NCI-H524 treated with DMSO at 0.1 percent for 48 hours (cell line): ENCODE measurements at places on chromosomes 12 and 14.

GRCh38 chr12:111354511-111354910, 14.4 kb downstream of the PHETA1 start:
- DNase-seq: no peak

DNA sequence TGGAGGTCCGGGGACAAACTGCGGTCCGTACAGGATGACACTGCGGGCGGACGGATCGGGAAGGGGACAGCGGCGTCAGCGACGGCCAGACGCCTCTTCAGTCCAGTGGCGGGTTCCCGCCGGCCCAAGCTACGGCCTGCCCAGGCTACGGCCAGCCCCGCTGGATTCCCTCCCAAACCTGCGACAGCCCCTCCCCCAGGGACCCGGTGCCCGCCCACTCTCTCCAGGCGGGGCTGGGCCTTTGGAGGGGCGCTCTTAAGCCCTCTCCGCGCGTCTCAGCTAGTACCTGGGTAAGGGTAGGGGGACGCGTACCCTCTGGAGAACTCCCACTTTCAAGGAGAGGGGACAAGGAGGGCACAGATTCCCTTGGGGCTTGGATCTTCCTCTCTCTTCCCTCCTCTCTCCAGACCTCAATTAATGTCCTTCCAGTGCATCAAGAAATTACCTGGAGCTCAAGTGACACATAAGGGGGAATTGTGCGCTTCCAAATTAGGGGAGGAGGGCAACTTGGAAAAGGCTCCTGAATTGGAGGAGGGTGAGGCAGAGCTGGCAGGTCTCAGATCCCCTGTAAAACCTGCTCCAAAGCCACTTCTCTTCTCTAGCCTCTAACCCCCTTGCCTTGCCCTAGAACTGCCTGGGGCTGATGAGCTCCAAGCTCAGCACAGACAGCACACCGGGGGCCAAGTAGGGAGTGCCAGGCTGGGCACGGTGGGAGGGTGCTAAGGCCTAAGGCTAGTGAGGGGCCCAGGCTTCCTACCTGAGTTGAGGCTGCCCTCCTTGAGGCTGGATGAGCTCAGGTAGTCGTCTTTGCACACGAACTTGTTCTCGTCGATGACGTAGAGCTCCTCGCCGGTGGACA, 3.1 kb downstream of the LHX5 start:
- DNase-seq: no peak

- DNase-seq: no peak
Observed at GRCh38 chr14:95507174-95507573, 9.3 kb downstream of the SYNE3 start.

DNA sequence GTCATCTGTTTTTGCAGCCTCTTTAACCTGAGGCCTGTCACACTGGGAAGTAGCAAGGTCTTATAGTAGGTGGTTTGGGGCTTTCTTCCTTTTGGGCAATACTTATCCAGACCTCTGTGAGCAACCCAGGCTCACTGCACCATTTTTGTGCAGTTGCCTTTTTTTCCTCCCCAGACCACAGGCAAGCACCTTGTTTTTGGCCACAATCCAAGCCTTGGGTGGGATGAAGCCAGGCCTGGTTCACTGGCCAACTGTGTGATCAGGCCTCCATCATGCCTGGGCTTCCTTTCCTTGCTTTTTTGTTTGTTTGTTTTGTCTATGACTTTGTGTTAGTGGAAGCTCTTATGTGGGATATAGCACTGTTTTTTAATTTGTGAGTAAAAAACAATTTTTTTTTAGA, 71.7 kb downstream of the DNAH10 start:
- no peak for DNase-seq

- DNase-seq: no peak
Observed at GRCh38 chr14:102749393-102750305, 27.6 kb upstream of the TRAF3 start.

GRCh38 chr12:27319409-27319808, 13.2 kb upstream of the BMAL2 start:
- no peak for DNase-seq

GRCh38 chr14:96204151-96205058, at the start of gene BDKRB2:
Gene BDKRB2 (plus strand): TSS chr14:96204839. CDS start chr14:96237108, 32,269 bp downstream.
- DNase-seq: peak; percentile 84

- DNase-seq: no peak
Observed at GRCh38 chr14:101598159-101598558, 36.9 kb downstream of the DIO3 start.

DNA sequence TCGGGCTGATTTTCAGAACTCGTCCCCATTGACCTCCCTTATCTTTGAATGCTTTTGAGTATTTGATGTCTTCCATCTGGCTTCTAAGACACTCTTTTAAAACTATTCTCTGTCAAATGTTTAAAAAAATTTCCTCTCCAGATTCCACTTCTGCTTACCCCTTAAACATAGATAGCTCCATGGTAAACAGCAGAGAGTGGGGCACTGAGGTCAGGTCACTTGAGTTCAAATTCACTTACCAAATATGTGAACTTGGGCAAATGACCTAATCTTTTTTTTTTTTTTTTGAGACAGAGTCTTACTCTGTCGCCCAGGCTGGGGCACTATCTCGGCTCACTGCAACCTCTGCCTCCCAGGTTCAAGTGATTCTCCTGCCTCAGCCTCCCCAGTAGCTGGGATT, 126.8 kb upstream of the CPSF6 start:
- DNase-seq: no peak

DNA sequence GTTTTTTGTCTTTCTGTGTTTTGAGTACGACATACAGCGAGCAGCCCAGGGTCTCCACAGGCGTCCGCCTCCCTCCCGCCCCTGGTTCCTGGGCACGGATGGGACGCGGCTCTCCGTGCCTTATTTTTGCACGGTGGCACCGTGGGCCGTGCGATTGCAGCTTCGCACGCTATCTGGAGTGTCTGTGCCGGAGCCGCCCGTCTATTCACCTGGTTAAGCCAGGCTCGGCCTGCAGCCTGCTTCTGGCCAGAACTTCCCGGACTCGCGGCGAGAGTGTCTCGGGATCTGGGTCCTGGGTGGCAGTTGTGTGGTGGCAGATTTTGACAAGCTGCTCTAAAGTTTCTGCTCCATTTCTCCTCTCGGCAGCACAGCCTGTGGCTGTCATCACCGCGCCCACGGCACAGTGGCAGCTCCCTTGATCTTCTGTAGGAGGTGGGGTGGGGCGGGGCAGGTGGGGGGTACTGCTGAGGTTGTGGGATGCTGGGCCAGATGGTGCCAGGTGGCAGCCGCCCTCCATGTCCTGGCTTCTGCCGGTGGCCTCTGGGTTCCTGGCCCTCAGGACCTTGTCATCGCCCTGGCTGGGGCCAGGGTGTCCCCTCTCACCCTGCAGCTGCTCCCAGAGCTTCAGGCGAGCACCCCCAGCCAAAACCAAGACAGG, 2.9 kb downstream of the MMP17 start:
- DNase-seq: no peak

GRCh38 chr14:104888489-104889374, 23.7 kb downstream of the CEP170B start:
- no peak for DNase-seq
